ENCODE measurements at places on chromosomes 5 and 9. TPM values are rescaled to one million over a fixed set of nuclear protein-coding genes. Genes with fewer than 3 reads are reported as not detected.
A peak's percentile ranks its signal among the peaks of the same experiment; 100 is the strongest.

The SLC6A7 gene
- 0.13 TPM for polyA plus RNA-seq

GRCh38 chr9:14294659-14295058, 19.3 kb downstream of the NFIB start:
- no peak for DNase-seq

- DNase-seq, result no peak
Observed at GRCh38 chr5:100913298-100913697, 10.2 kb upstream of the ST8SIA4 start.

- DNase-seq, result peak; percentile 67
Observed at GRCh38 chr5:62306323-62306895, 403 bp downstream of the KIF2A start.

The SLC34A1 gene
- 254 TPM for polyA plus RNA-seq

DNA sequence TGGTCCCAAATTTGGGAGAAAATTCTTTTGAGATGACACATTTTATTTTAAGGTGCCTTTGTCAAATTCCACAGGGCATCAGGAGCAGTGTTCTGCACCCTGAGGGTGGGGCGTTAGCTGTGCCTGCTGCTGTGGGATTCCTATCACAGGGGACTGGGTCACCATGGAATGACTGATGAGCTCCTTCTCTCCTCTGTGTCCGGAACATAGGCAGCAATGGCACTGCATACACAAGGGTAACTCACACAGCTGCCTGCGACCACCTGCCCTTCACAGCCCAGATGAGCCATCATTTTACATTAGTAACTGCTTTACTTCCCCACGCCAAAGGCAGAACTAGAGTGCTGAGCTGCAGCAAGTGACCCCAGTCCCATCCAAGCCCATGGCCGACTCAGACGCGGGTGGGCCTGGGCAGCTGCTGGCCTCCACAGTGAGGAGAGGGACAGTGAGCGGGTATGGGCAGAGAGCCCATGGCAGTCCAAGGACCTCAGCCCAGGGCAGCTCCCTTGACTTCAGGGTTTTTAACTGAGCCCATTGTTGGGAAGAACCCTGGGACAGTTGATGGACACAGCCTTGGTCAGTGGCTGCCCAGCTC, 93.7 kb downstream of the GADD45G start:
- no peak for DNase-seq

DNA sequence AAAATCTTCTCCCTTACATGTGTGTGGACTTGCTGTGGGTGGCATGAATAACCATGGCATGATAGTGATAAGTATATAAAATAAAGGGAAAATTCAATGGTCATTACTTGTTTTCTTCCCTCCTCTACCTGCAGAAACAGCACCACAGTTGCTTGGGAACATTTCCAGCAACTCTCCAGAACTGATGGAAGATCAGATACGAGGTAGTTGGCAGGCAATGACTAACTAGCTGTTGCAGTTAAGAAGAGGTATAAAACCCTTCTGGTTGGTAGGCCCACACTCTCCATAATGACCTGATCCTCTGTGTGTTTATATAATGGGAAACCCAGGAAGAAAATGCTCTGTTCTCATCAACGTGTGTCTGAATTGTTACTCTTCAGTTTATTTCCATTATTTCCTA, 185.9 kb downstream of the SYK start:
- DNase-seq, result no peak

DNA sequence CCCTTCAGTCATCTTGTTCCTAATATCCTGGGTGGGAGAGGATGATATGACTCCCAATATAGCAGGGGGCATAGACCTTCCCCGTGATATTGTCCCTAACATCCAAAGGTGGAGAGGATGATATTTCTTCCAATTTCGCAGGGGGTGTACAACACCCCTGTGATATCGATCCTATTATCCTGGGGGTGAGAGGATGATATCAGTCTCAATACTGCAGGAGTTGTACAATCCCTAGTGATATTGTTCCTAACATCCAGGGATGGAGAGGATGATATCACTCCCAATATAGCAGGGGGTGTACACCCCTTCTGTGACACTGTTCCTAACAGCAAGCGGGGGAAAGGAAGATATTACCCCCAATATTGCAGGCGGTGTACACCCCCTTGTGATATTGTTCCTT, 122.6 kb downstream of the TMEM38B start:
- DNase-seq, result no peak

GRCh38 chr9:136192289-136193126, 12.4 kb downstream of the LHX3 start:
- no peak for DNase-seq

GRCh38 chr9:24382566-24382965, 163.1 kb downstream of the IZUMO3 start:
- DNase-seq, result no peak

DNA sequence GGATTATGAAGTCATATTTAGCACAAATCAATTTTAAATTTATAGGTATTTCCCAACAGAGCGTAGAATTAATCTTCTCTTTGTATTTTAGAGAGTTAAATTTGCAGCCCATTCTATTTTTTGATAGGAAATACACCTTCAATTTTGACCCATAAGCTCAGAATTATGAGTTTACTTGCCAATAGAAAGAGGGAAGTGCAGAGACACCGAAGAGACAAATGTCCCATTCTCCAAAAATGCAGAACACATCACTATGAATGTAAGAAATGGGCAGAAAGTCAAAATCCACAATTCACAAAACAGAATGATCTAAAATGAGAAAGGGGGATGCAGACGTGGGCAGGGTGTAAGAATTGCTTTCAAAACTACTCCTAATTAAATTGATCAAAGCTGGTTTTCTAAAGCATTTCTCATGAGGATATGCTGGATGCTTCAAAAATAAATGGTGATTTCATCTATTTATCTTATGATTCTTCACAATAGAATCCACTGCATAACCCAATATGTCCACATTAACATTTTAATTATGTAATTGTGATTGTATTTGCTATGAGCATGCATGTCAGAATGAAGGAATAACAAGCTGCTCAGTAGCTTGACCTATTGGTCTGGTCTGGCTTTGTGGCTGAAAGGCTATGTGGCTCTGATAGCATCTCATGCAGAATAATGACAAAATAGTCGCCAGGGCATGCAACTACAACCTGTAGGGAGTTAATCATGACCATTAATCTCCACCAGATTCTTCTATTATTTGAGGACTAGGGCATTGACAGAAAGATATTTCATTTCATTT, 550.1 kb upstream of the CDH18 start:
- DNase-seq, result no peak

DNA sequence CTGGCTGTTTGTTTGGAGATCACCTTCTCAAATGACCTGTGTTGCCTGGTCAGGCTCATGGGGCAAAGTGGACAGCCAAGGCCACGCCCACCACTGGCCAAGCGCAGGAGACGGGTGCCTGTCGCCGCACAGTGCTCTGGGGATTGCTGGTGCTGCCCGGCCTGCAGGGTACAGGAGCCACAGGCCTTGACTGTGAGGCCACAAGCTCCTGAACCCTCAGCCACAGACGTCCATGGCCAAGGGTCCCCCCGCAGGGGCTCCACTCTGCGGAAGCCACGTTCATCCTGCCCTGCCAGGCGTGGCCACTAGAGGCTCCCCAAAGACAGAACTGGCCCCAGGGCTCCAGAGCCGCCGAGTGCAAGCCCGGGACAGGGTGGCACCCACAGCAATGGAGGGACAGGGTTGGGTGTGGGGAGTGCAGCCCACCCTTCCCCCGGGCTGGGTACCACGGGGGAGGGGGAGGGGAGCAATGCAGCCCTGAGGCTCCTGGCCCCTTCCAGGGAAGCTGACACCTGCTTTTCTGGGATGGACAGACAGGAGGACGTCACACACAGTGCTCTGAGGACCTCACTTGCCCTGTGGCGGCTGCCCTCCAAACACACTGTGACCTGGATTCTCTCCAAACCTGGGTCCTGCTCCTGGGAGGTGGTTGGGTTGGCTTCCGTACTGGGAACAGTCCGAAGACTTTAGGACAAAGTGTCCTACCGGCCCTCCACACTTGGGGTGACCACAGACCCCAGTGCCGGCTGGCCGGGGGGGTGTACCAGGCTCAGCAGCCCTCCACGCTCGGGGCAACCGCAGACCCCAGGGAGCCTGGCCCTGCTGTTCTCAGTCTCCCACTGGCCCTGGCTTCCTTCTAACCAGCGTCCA, 21.5 kb downstream of the TPPP start:
- DNase-seq, result peak; percentile 49

- DNase-seq, result no peak
Observed at GRCh38 chr5:100584889-100585288, 49.7 kb downstream of the FAM174A start.

DNA sequence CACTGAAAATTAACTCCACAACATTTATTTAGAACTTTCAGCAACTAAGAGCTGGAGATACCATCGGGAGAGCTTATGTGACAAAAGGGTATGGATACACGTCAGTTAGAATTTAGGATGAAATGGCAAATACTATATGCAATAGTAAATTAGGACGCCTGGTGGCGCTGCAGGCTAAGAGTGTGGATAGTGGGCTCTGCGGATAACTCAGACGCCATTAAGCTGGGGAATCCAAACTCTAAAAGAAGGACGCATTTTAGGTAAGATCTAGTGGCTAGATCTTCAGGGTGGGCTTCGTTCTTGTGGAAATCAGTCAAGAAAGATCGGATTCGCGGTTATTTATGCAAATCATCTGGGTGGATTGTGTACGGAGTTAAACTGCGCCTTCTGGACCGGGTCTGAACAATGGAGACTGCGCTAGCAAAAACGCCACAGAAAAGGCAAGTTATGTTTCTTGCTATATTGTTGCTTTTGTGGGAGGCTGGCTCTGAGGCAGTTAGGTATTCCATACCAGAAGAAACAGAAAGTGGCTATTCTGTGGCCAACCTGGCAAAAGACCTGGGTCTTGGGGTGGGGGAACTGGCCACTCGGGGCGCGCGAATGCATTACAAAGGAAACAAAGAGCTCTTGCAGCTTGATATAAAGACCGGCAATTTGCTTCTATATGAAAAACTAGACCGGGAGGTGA, at the start of gene PCDHB5:
Gene PCDHB5, plus strand, starts transcription at position 177 of the 688 bp plus-strand sequence. Its CDS starts 229 bp downstream, at position 406.
- no peak for DNase-seq

The PCDHGC5 gene
- polyA plus RNA-seq, result 0.23 TPM
